Suprapubic skin (tissue), 4 donors: ENCODE measurements at places on chromosomes 12 and 14.

GRCh38 chr14:58296726-58297125 is 1.6 kb upstream of the ARID4A start:
- DNase-seq = no peak

DNA sequence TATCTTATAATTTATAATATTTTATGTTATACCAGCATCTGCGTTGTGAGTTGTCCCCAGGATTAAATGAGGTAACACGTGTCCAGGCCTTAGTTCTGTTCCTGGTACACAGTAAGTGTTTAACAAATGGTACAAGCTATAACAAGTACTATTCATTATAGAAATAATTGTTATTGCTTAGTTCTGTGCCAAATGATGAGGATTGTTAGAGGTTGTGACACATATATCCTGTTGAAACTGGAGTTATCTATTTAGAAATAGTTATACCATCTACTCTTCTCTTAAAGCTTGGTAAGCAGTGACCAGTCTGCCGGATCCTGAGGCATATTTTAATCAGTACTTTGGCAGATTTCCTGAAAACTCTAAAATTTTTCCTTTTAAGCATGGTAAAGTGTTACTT is 1066.5 kb downstream of the TMTC2 start:
- DNase-seq = no peak

DNA sequence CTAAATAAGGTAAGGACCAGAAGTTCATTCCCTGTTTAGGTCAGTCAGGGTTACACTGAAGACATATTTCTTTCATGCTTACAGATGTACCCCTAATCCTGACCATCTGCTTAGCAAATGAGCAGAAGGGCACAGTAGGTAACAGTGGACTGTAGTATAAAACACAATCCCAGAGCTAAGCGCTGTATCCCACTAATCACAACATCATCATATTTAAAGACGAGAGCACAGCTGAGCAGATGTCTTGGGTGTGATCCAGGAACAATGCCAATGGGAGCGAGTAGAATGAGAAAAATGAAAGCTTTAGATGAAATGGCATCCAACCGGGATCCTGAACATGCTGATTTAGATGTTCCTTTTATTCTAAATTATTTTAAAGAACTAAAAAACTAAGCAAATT is 213.4 kb downstream of the CCER1 start:
- DNase-seq = no peak

- no peak for DNase-seq
Measured at GRCh38 chr12:22335794-22336166, 1.3 kb upstream of the ST8SIA1 start.

DNA sequence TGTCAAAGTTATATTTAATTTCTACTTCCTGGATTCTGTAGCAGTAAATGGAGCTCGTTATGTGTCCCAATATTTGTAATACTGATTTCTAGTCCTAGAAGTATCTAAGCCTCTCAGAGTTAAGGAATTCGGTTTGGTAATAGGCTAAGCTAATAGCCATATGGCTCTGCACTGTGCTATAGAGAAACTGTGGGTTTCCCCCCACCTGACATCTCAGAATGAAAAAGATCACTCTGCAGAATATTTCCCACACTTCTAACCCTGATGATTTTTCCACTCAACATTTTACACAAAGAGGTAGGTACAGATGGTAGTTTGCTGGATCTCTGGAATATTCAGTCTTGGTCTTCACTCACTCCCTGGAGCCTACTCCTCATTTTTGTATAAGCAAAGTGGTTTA is 71.2 kb downstream of the BORCS5 start:
- no peak for DNase-seq
